Urothelium cell line (cell line): ENCODE measurements at places on chromosomes 2 and 18.

DNA sequence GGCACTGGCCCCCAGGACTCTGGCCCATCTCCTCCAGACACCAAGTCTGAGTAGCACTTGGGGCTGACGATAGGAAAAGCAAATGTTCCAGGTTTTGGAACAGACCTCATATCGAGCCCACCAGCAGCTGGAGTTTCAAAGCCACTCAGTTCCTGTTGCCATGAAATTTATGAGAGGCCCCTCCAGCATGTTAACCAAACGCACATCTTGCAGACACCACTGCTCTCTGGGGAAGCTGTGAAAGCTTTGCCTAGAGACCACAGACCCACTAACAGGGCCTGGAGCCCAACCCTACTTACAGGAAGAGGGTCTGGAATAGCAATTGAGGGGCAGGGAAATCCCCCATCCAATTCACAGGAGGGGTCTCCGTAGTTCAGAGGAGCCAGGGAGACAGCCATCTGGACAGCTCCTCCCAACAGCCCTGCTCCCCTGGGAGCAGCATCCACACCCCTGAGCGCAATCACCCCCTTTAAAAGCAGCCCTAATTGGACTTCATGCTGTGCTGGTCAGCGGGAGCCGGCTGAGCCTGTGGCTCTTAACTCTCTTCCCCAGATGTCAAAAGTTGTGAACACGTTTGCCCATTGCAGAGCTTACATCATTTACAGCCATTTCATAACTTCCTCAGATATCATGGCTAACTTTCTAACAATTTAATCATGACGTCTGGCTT, 81.3 kb downstream of the TGFA start:
- no peak for DNase-seq

- peak; percentile 43 for DNase-seq
Observed at GRCh38 chr2:171522788-171523087, 464 bp downstream of the CYBRD1 start.

GRCh38 chr2:218046238-218046637, 22.8 kb upstream of the RUFY4 start:
- no peak for DNase-seq

DNA sequence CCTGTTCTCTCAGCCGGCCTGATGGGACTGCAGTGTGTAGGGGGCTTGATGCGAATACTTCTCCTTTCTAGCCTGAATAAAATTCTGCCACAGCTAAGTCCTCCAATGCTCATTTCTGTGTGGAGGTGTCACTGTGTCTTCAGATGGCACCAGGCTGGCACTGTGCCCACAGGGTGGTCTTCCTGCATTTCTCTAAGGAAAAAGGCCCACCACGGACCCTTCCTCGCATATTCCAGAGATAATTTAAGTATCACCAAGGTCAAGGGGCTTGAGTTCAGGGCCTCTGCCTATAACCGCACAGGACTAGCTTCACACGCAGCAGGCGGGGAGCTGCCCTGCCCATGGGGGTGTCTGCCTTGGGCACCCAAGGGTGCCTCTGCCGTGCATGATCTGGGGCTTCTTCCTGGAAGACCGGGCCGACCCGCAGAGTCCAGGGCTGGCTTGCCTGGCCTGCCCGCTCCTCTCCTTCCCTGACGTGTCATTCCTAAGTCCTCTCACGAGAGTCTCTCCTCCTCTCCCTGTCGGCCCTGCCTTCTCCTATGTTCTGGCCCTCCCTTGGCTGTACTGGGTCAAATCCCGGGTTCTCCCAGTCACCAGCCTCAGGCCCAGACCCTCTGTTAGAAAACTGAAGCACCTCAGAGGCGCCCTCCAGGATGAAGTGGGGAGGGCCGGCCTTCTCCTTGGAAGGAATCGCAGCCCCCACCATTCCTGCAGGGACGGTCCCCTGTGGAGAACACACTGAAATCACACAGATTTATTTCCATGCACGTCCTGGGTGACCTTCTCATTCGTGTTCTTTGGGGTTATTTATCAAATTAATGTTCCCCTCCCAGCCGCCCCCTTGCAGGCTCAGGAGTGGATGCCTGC, 48.9 kb upstream of the PXDN start:
- DNase-seq: no peak

- no peak for DNase-seq
Observed at GRCh38 chr2:35298493-35298892, 1057.1 kb upstream of the CRIM1 start.

GRCh38 chr2:56682397-56682760, 498.6 kb downstream of the CCDC85A start:
- DNase-seq: no peak

GRCh38 chr18:51383711-51384110, 186.2 kb upstream of the MEX3C start:
- no peak for DNase-seq

DNA sequence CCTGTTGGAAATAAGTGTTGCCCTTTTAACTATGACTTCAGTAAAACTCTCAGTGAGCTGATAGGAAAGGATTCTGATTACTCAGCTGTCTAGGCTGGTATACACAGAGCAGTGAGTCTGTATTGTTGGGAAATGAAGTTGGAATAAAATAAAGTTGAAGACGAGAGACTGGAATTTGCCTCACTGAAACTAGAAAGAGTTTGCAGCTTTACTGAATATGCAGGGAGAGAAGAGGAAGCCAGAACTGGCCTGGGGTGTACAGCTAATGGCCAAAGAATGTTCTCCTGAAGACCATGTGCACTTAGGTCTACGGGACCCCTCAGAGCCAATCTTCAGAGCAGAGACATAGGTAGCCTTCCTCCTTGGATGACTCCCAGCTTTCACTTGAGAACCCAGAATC, 26.5 kb downstream of the EIF4E2 start:
- DNase-seq: no peak

- DNase-seq: no peak
Observed at GRCh38 chr2:70214953-70215549, 24.2 kb upstream of the C2orf42 start.

DNA sequence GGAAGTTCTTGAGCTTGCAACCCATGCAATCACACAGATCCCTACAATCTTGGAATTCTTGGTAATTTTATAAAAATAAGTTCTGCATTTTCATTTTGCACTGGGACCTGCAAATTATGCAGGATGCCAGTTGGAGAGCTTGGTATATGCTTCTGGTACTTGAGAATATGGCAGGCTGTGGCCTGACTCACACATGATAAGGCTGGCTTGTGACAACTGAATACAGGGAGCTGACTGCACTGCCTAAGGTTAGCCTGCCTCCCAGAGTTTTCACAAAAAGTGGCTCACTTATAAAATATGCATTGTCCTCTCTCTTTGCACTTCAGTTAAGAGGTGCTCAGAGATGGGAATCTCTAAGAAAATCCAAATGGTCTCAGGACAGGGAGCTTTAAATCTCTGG, 265.5 kb upstream of the KCNJ3 start:
- no peak for DNase-seq

GRCh38 chr18:34709750-34710441, at the start of gene DTNA:
DTNA (plus strand) TSS chr18:34710298; CDS start chr18:34755977, 45,679 bp downstream.
- peak; percentile 32 for DNase-seq

- DNase-seq: no peak
Observed at GRCh38 chr2:211591426-211591825, 947.2 kb downstream of the ERBB4 start.

DNA sequence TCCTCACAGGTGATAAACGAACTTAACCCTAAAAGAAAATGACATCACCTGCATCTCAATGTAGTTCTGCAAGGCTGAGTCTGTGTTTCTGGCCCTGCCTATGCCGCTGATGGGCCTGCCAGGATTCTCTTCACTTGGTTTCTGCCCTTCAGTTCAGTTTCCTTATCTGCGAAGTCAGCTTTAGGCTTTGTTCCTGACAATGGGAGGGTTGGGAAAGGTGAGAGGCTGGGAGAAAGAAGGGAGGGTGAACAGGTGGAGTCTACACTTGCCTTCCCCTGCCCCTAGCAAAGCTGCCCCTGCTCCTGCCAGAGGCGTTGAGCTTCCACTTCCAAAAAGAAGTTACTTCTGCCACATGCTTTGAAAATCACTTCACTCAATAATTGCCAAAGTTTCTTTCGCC, 124.0 kb upstream of the APCDD1 start:
- DNase-seq: no peak

DNA sequence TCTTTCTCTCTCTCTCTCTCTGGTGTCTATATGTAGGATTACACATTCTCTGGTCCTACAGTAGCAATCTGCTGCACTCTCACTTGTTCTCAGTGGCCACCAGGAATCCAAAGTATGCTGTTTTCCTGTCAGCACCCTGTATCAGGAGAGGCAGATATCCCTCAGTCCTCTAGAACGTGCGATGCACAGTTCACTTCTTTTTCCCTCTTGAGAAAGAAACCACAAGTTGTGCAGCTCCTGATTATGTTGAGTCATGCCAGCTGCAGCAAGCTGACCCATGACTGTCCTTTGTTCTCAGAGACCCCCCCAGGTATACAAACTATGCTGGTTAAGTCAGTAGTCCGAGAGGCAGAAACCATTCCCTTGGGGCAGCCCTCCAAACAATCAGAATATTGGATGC, 54.6 kb downstream of the LANCL1 start:
- DNase-seq: peak; percentile 69

DNA sequence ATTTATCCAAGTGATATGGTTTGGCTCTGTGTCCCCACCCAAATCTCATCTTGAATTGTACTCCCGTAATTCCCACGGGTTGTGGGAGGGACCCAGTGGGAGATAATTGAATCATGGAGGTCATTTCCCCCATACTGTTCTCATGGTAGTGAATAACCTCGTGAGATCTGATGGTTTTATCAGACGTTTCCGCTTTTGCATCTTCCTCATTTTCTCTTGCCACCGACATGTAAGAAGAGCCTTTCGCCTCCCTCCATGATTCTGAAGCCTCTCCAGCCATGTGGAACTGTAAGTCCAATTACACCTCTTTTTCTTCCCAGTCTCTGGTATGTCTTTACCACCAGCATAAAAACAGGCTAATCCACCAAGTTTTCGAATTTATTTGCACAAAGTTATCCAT, 20.3 kb upstream of the CHST10 start:
- DNase-seq: no peak

DNA sequence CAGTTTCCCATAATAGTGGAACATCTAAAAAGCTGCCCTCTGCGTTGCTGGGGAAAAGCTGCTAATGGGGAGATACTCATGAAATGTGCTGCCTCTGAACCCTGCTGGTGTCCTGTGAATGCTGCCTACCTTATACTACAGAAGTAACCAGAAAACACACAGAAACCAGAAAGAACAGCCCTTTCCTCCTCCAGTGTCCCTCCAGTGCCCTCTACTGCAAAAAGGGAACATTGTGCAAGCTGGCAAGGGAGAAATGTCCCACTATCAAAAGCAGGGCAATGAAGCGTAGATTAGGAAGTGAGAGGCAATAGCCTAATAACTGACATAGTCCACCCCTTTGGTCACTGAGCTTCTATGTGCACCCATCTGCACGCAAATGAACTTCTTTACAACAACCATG, 162.7 kb upstream of the ETAA1 start:
- peak; percentile 27 for DNase-seq

DNA sequence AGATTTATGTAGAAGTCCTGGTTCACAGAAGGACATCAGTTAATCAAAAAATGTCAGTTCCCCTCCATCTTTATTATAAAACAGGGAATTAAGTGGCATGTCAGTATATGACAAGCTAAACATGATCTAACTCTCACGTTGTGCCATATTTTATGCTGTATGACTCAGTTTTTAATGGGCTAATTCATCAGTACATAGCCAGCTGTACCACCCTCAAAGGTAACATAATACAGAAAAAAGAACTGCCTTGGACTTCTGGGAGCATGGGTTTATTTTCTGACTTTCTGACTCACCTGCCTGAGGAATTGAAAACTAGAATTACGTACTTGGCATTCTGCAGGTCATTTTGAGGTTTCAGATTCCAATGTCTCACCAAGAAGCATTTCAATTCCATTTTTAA, 135.7 kb downstream of the CMPK2 start:
- DNase-seq: no peak

GRCh38 chr2:80092474-80092873, 212.1 kb downstream of the LRRTM1 start:
- no peak for DNase-seq

DNA sequence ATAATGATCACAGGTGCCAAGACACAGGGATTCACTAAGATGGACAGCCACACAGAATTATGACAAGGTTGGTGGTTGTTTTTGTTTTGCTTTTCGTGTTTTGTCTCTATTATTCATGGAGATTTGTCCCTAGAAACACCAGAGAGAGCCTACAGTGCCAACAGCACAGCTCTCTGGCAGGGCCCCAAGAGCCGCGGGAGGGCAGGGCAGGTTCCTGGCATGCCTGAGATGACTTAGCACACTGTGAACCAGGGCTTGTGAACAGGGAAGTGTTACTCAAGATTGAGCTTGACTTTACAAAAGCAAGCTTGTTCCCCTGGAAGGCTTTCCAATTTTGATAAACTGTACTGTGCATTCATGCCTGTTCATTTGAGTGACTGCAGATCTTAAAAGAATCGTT, 437.4 kb upstream of the SALL3 start:
- peak; percentile 90 for DNase-seq

DNA sequence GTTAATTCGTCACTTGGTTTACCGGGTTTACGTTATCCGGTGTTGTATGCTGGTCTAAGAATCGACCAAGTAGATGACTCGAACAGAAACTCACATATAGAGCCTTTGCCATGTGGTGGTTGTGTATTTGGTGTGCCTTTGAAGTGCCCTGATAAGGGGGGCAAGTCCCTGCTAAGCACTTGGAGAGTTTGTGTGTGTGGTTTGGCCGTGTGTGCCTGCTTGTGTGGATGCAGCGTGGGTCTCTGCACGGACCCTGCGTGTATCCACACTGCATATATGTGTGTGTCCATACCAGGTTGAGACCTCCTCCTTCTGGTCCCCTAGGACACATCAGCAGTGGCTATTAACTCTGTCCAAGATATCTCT, 2.4 kb upstream of the CELF4 start:
- no peak for DNase-seq

DNA sequence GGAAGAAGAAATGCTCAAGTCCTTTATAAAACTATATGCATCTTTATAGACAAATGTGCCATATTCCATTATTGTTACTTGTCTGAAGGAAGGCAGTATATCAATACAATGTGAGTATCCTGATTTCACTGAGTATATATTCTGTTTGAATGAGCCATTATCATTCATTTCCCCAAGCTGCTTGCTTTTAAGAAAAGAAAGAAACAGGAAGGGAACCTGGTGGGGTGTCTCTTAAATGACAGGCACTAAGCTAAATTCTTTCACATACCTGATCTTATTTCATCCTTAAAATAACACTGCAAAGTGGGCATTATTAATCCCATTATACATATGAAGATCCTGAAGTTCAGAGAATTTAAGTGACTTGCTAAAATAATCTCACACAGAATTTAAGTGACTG, 307.9 kb downstream of the SLC8A1 start:
- no peak for DNase-seq

DNA sequence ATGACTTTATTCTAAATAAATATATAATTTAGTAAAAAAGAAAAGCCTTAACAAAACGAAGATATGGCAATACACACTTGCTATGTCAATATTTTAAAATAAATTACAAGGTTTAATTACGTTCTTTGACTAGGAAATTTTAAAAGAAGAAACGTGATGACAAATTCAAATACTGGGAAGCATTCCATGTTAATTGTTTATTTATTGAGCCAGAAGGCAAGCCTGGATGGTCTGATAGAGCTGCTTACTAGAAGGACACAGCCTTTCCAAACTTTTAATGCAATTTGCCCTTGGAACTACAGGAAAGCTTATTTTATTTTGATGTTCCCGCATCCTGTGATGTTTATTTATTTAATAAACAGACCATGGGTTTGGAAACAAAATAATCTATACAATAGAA, 33.4 kb upstream of the DSEL start:
- DNase-seq: no peak

GRCh38 chr2:111135910-111136297, 15.2 kb downstream of the BCL2L11 start:
- DNase-seq: peak; percentile 31
